Activated T-cell treated with anti-CD3 and anti-CD28 coated beads, Interleukin-2, amount 50 U/mL, for 72 hours (primary cell): ENCODE measurements at places on chromosomes 2 and 18.

- DNase-seq, result peak; percentile 16
Observed at GRCh38 chr2:180983468-180984242, 3.2 kb downstream of the UBE2E3 start.

GRCh38 chr2:51165534-51166260, 133.8 kb upstream of the NRXN1 start:
- no peak for DNase-seq

DNA sequence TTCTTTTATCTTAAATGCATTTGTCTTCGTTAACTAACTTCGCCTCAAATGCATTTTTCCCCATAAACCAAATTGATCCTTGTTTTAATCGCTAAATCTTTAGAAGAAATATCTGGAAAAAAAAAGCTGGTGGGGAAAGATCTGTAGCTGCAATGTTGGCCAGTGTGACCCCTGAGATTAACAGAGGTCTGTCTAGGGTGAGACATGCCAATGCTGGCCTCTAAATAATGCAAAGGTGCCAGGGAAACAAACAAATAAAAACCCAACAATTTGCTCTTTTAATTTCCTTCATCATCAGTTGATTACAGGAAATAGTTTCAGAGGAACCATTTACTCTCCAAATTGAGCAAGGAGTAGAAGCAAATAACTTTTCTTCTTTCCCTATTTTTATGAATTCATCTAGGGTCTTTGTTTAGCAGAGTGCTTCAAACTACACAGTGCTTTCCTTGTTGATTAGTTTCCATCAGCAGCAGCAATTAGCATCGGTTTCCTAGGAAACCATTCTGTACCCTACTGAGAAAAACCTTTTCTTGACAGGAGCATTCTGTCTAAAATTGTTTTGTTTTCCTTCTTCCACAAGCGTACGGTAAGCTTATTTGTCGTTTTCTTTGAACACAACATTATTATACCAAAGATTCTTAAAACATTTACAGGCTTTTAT, 100.5 kb upstream of the UNC80 start:
- no peak for DNase-seq

DNA sequence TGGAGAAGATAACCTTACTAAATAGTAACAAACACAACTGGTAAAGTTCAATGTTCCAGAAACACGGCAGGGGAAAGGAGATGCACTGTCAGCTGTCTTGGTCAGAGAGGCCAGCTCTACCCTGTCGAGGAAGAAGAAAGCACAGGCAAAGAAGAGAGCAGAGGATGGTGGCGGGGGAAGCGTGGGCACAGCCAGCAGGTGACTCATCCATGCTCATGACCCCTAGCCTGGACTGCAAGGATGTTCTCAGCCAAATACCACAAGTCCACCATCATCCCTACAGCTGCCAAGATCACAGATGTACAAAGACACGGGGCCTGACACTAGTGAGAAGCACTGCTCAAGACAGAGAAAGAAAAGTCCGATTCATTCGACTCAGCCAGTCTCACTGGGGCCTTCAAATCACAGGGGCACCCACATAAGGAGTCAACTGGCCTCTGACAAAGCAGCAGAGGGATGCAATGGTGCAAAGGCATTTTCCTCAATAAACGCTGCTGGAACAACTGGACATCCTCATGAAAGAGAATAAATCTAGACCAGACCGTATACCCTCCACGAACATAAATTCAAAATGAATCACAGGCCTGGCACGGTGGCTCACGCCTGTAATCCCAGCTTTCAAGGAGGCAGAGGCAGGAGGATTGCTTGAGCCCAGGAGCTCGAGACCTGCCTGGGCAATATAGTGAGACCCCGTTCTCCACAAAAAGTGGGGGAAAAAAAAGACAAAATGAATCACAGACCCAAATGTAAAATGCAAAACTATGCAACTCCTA, 5.6 kb downstream of the DTYMK start:
- no peak for DNase-seq

DNA sequence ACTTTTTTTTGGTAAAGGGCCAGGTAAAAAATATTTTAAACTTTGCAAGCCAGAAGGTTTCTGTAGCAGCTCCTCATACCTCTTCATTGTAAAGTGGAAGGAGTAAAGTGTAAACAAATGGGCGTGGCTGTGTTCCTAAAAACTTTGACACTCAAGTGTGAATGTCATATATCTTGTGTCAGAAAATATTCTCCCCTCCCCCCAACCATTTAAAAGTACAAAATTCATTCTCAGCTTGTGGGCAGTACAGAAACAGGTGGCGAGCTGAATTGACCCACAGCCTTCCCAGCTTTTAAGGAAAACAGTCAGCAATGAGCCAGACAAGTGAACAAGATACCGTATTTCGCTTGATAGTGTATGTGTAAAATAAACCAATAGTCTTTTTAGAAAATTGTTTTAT, 4.0 kb downstream of the YPEL5 start:
- DNase-seq, result no peak

DNA sequence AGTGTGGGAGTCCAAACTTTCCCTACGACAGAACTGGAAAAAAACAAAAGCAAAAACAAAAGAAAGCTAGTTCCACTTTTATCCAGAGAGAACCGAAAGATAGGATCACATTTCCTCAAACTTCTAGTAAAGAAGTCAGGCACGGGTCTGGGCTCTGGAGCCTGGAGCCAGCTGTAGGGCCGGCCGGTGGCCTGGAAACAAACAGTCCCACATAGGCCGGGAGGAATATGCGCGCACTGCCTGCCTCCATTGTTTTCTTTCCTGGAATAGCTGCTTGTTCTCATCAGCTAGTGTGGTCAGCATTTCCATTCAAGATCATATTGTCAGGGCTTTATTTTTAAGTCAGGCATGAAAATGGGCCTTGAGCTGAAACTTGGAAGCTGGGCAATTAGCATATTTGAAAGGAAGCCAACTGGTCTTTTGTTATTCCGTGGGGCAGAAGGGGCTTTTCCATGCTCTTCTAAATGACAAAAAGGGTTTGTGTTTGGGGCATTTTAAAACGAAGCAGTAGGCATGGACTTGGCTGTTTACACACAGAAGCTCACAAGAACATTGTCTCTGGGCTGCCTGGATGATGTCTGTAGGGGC, 58.7 kb upstream of the RFX8 start:
- DNase-seq, result no peak

DNA sequence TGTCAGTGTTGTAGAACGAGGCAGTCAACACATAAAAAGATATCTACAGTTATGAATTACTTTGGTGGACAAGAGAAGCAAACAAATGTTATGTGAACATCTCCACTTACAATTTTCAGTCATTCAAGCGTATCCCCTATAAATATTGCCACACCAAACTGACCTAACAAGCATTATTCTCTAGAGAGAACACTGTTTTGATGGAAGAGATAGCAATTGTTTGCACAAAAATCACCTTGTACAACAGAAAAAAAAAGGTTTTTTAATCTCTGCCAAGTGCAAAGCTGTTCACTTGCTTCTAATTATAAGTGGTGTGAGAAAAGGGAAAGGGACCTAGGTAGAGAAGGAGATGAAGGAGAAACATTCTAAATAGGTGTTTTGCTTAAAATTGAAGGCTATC, 33.8 kb downstream of the PID1 start:
- no peak for DNase-seq

GRCh38 chr2:236965841-236966096, 119.9 kb upstream of the COPS8 start:
- no peak for DNase-seq

- no peak for DNase-seq
Observed at GRCh38 chr18:32122039-32122438, 30.4 kb downstream of the RNF138 start.

GRCh38 chr18:5527603-5528002, 16.2 kb downstream of the EPB41L3 start:
- DNase-seq, result no peak

GRCh38 chr2:16334886-16335603, 330.6 kb downstream of the CYRIA start:
- no peak for DNase-seq

DNA sequence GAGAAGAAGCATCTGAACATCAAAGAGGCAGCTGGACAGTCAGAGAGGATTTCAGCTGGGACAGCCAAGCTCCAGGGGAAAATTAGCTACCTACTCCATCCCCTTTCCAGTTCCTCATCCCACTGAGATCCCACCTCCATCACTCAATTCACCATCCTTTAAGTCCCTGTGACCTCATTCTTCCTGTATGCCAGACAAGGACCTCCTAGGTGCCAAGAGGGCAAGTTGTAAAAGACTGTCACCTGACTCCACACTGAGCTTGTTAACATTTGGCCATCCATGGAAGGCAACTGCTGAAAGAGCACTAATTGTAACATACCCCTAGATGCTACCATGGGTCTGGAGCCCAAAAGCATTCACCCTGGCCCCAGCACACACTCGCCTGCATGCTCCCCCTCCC, 97.8 kb downstream of the KYNU start:
- DNase-seq, result no peak

DNA sequence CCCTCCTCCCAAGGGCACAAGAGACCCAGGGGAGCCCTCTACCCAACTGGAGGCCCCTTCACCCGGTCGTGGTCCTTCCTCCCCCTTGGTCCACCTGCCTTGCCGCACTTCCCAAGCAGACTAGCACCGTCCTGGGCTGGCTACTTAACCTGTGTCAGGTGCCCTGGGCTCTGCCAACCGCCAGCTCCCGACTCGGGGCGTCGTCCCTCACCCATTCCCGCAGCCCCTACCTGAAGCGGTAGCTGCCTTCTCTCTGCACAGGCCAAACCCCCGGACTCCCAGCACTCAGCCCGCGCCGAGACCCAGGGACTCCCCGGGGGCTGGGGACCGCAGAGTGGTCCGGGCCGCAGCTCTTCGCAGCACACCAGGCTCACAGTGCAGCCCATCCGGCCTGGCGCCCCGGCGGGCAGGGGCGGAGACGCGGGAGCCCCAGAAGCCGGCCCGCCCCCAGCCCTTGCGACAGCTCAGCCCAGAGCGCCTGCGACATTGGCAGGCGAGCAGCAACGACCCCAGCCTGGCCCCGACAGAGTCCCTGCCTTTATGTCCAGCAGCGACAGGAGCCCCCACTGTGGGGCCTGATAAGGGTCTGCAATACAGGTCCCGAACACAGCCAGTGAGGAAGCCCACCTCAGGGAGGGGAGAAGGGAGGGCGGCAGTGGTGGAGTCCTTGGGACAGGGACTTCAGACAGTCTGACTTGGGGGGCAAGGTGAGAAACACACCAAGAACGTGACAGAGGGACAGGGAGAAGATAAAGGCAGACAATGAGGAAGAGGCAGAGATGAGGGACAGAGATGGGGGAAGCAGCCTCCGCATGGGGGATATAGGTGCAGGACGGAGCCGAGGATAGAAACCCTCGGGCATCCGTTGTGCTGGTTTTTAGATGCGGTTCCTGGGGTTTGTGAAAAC, 31.0 kb upstream of the TNS1 start:
- DNase-seq, result no peak

GRCh38 chr2:120630031-120630701, 105.5 kb upstream of the GLI2 start:
- no peak for DNase-seq

- no peak for DNase-seq
Observed at GRCh38 chr2:224171226-224171625, 132.1 kb upstream of the SERPINE2 start.

DNA sequence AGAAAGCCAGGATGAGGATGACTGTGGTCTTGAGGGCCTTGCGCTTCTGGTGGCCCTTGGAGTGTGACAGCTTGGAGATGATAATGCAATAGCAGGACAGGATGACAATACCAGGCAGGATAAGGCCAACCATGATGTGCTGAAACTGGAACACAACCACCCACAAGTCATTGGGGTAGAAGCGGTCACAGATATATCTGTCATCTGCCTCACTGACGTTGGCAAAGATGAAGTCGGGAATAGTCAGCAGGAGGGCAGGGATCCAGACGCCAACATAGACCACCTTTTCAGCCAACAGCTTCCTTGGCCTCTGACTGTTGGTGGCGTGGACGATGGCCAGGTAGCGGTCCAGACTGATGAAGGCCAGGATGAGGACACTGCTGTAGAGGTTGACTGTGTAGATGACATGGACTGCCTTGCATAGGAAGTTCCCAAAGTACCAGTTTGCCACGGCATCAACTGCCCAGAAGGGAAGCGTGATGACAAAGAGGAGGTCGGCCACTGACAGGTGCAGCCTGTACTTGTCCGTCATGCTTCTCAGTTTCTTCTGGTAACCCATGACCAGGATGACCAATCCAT, 2.7 kb downstream of the CXCR4 start:
- DNase-seq, result no peak

GRCh38 chr2:197236816-197237215, 73.8 kb downstream of the ANKRD44 start:
- DNase-seq, result no peak

GRCh38 chr18:31546476-31546875, 45.2 kb upstream of the TTR start:
- DNase-seq, result no peak

GRCh38 chr2:207750345-207750744, 19.4 kb downstream of the FZD5 start:
- no peak for DNase-seq

- no peak for DNase-seq
Observed at GRCh38 chr18:40060562-40060961, 1894.5 kb upstream of the PIK3C3 start.

GRCh38 chr2:164710837-164711765, 89.8 kb upstream of the GRB14 start:
- no peak for DNase-seq

GRCh38 chr2:12557688-12558087, 159.0 kb upstream of the TRIB2 start:
- no peak for DNase-seq

DNA sequence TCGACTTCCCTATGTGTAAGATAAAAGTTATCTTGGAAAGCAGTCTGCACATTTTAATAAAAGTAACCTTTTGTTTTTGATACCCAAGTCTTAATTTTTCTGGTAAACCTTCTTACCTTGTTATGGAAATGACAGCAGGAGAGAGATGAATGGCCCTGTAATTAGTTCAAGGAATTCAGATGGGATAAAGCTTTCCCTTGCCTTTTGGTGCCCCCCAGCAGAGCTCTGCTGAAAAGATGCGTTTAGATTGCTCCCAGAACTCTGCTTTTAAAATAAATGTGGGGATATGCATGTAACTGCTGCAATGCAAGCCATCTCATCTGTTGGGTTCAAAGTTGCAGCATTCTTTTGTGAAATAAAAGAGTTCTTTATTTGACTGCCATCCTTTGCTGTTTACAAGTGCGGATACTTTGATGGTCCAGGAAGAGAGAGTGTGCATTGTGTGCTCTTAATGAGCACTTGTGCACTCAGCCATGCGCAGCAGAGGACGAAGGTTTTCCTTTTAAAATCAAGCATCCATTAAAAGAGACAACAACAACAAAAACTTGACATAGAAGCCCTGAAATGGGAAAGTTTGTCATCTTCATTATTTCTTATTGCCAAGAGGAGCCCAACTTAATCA, 176.7 kb upstream of the ST6GAL2 start:
- DNase-seq, result no peak

- DNase-seq, result no peak
Observed at GRCh38 chr18:55857956-55858355, 270.0 kb upstream of the TCF4 start.
